ENCODE measurements at places on chromosomes 5 and 9. TPM values are rescaled to one million over a fixed set of nuclear protein-coding genes. Genes with fewer than 3 reads are reported as not detected.

DNA sequence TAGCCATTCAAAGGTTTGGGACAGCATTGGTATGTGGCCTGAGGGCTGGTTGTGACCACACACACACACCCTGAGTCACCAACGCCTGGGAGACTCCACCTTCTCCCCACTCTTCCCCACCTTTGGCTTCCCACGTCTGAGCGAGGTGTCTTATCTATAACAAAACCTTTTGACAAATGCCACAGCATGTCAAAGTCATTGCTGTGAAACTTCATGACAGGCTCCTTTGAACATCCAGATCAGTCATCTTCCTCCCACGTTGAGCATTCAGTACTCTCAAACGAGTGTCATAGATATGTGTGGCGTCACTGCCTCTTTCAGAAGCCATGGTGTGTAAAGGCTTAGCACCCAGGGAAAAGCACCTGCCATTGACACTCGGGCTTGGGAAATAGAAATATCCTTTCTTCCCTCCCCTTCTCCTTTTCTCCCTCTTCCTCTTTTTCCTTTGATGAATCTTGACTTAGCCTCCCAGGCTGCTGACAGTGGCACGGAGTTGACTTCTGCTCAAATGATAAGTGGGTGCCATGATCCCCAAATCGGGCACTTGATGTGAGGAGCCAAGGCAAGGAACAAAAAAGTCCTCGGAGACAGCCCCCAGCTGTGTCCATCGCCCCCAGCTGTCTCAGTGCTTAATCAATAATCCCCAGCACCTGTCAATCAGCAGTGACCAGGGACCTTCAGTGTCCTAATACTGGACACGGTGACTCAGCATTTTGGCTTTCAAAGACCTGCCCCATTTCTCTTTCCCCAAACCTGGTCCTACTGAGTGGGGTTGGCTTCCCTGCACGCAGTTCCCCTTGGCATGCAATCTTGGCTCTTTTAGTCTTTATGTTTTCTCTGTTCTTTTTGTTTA, 114.8 kb downstream of the FGF18 start:
- H3K4me1 ChIP-seq, result peaks cover 23% of the 10 kb centered on the region
- H3K36me3 ChIP-seq, result no peaks in the 10 kb centered on the region
- no peaks in the 10 kb centered on the region for H3K27me3 ChIP-seq
- DNase-seq, result no peak
- H3K27ac ChIP-seq, result no peak overlapping the region

DNA sequence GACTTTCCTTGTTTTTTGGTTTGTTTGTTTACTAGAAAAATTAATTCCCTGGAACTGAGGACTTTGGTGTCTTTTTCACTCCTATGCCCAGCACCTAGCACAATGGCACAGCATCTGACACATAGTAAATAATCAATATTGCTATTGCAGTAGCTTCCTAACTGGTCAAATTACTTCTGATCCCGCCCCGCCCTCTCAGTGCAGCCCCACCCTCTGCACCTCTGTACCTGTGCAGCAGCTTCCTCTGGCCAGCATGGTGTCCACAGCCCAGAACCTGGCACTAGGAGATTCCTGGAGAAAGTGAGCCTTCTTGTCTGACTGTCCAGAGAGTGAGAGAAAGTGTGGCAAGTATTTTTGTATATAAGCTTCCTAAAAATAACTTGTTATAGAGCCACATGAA, 343.2 kb downstream of the ZNF608 start:
- no peaks in the 10 kb centered on the region for H3K36me3 ChIP-seq
- no peak overlapping the region for H3K4me3 ChIP-seq
- DNase-seq, result no peak
- H3K27ac ChIP-seq, result no peak overlapping the region

GRCh38 chr5:177603631-177604030, 3.7 kb downstream of the B4GALT7 start:
- no peak overlapping the region for H3K4me3 ChIP-seq
- H3K27me3 ChIP-seq, result peaks cover 7% of the 10 kb centered on the region
- no peaks in the 10 kb centered on the region for H3K36me3 ChIP-seq
- peaks cover 14% of the 10 kb centered on the region for H3K4me1 ChIP-seq
- no peak for DNase-seq

DNA sequence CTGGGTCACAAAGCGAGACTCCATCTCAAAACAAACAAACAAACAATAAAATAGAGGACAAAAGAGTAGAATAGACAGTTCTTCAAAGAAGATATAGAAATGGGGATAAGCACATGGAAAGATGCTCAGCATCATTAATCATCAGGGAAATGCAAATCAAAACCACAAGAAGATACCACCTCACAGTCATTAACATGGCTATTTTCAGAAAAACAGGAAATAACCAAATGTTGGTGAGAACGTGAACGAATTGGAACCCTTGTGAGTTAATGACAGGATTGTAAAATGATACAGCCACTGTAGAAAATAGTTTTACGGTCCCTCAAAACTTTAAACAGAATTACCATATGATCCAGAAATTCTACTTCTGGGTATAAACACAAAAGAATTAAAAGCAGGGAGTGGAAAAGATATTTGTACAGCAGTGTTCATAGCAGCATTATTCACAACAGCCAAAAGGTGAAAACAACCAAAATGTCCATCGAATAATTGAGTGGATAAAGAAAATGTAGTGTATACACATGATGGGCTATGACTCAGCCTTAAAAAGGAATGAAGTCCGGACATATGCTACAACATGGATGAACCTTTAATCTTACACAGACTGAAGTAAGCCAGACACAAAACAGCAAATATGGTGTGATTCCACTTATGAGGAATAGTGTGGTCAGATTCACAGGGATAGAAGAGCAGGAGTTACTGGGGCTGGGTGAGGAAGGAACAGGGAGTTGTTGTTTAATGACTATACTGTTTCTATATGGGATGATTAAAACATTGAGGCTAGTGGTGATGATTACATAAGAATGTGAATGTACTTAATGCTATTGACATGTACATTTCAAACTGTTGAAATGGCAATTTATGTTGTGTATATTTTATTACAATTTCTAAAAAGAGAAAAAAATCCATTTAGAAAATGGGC, 19.7 kb downstream of the OR2V2 start:
- peaks cover 4% of the 10 kb centered on the region for H3K4me1 ChIP-seq
- no peaks in the 10 kb centered on the region for H3K36me3 ChIP-seq
- H3K27me3 ChIP-seq, result peaks cover 28% of the 10 kb centered on the region
- H3K27ac ChIP-seq, result no peak overlapping the region
- no peak for DNase-seq

FOXD4L4 gene
- not detected for total RNA-seq

CCDC187 gene
- total RNA-seq, result not detected

CTNND2 gene
- total RNA-seq, result 7.0 TPM

Data from GM23338 (cell line).